ENCODE measurements at places on chromosomes 6 and 20.

GRCh38 chr20:44081476-44081875 is 105.5 kb downstream of the JPH2 start:
- DNase-seq, result no peak

- DNase-seq, result no peak
Observed at GRCh38 chr20:62914970-62915457, 11.3 kb downstream of the DIDO1 start.

DNA sequence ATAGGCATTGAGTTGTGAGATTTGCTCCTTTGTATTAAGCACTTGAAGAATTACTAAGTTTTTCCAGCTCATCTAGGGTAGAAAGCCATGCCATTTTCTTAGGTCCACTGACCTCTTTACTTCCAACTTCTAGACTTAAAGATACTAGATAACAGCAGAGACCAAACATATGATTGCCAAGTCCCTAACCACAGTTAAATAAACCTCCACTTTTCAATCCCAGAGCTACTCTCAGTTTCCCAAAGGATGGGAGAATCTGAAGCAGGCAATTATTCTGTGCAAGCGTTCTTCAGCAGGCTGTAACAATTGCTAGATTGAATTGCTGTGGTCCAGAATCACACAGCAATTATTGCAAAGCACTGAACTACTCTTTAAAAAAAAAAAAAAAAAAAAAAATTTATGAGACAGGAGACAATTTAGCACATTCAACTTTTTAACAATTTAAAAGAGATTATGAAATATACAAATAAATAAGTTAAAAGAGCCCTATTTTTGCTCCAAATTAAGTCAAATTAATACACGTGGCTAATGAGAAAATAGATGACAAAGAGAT is 104.0 kb upstream of the PRSS16 start:
- no peak for DNase-seq

- DNase-seq, result no peak
Observed at GRCh38 chr6:125165256-125165655, 11.7 kb downstream of the TPD52L1 start.

DNA sequence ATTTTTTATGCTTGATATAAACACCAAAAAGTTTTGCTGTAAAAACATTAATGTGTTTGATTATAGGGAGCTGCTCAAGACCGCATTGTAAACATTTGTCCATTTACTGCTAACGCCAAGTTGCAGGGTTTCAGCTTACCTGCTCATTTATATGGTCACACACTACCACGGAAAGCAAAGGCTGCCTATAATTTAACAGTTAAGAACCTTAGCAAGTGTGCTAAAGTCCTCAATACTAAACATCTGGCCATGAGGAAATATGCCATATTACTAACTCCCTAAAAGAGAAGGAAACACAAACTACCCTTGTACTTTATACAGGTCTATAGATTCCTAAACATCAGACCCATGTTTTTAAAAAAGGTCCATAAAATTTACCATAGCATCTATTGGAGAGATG is 129.5 kb downstream of the ASCC3 start:
- no peak for DNase-seq

DNA sequence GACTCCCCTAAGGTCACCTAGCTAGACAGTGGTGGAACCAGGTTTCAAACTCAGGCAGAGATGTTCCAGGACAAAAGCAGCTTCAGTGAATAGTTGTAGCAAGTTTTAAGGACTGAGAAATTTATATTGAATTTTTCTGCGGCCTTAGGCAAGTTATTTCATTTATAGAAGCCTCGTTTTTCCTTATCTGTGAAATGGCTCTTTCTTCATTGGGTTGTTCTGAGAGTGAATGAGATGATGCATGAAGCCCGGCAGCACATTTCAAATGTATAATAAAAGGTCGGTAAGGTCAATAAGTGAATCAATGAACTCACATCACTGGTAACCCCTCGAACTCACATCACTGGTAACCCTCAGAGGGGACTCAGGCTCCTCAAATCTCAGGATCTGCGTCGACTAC is 1.1 kb upstream of the GMPR start:
- DNase-seq, result no peak

GRCh38 chr6:28920281-28920680 is 3.5 kb downstream of the TRIM27 start:
- DNase-seq, result no peak
